ENCODE measurements at places on chromosomes 12 and 14. TPM values are rescaled to one million over a fixed set of nuclear protein-coding genes. Genes with fewer than 3 reads are reported as not detected.

Gene FLVCR2
- total RNA-seq, result 1.5 TPM

- DNase-seq, result no peak
Observed at GRCh38 chr12:100919116-100919515, 124.5 kb downstream of the ANO4 start.

Gene AVPR1A
- total RNA-seq, result 0.02 TPM

Gene FIGNL2
- total RNA-seq, result not detected

Gene DPF3
- 1.7 TPM for total RNA-seq

GRCh38 chr12:93803424-93803807, 126.2 kb downstream of the CRADD start:
- DNase-seq, result no peak

DNA sequence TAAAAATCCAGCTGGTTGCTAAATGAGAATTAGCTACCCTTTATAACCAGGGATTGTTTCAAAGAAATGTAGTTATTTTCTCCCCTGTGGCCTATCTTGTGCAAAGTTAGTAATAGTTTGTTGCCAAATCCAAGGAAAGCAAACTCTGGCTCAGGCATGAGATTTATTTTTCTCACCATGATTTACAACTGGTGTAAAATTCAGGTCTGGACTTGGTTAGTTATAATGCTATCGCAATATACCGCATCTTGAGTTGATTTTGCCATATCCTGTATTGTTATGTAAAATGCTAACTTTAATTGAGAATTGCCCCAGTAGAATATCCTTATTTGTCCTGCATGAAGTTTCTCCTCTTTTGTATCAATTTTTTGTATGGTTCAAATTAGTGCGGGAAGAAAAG, 135.5 kb downstream of the CRADD start:
- no peak for DNase-seq

GRCh38 chr12:84660139-84660538, 252.5 kb downstream of the SLC6A15 start:
- DNase-seq, result no peak

GRCh38 chr14:105505101-105505500, 14.1 kb downstream of the TEDC1 start:
- no peak for DNase-seq

GRCh38 chr14:100325231-100325632, 2.1 kb downstream of the SLC25A47 start:
- DNase-seq, result no peak

DNA sequence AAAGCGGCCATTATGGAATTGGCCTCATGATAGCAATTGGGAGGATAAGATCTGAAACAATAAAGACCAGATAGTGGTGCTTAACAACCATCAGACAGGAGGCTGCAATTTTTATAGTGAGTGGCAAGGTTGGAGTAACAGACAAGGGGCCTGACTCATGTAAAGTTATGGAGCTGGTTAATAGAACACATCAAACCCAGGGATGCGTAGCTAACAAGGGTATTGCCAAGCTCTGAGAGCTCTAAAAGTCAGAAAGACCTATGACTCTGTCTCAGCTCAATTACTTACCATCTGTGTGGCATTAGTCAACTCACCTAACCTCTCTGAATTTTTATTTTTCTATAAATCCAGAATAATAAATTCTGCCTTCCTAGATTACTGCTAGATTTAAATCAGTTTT, 1731.5 kb upstream of the FLRT2 start:
- no peak for DNase-seq

DNA sequence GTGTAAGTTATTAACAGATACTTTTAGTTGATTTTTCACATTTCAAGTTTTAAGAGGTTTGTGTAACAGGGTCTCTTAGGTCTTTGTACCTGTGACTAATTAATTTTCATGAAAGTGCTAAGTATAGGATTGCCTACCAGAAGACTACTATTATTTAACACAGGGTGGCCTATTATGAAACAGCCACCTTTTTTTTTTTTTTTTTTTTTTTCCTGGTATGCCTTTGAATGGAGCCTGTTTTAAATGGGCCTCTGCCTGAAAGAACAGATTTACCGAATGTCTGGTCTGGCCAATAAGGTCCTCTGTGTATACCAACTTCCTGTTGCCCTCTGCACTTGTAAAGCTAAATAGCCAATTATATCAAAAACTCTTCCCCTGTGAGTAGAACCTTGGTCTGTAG, 62.5 kb downstream of the SLC38A6 start:
- no peak for DNase-seq

GRCh38 chr12:2190085-2190484, 137.3 kb downstream of the CACNA1C start:
- no peak for DNase-seq

DNA sequence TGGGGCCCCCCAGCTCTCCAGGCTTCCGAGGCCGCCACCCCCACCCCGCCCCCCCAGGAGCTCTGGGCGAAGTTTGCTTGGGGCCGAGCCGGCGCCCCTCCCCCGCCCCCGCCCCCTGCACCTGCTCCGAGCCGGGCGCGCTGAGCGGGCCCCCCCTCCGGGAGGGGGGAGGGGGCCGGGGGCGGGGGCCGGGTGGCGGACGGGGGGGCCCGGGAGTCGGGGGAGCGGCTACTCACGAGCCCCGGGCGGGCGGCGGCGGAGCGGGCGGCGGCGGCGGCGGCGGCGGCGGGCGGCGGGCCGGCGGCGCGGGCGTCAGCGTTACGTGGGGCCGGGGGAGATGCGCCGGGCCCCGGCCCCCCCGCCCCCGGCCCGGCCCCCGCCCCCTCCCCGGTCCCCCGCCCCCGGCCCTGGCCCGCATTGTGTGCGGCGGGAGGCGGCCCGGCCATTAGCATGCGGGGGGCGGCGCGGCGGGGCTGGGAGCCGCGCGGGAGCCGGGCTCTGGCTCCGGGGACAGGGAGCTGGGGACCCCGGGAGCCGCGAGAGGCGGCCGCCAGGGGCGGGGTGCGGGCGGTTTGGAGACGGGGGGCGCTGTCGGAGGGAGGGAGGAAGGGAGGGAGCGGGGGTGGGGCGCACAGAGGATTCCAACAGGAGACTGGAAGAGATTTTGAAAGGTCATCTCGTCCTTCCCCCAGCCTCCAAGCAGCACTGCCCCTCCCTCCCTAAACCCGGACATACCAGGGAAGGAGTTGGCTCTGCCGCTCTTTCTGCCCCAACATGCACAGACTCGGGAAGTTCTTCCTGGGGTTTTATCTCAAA, at the start of gene ZNF219:
Gene ZNF219 (minus strand): TSS at position 580 of the 816 bp plus-strand sequence. CDS start 5,064 bp downstream, outside the sequence.
- DNase-seq, result peak; percentile 48

DNA sequence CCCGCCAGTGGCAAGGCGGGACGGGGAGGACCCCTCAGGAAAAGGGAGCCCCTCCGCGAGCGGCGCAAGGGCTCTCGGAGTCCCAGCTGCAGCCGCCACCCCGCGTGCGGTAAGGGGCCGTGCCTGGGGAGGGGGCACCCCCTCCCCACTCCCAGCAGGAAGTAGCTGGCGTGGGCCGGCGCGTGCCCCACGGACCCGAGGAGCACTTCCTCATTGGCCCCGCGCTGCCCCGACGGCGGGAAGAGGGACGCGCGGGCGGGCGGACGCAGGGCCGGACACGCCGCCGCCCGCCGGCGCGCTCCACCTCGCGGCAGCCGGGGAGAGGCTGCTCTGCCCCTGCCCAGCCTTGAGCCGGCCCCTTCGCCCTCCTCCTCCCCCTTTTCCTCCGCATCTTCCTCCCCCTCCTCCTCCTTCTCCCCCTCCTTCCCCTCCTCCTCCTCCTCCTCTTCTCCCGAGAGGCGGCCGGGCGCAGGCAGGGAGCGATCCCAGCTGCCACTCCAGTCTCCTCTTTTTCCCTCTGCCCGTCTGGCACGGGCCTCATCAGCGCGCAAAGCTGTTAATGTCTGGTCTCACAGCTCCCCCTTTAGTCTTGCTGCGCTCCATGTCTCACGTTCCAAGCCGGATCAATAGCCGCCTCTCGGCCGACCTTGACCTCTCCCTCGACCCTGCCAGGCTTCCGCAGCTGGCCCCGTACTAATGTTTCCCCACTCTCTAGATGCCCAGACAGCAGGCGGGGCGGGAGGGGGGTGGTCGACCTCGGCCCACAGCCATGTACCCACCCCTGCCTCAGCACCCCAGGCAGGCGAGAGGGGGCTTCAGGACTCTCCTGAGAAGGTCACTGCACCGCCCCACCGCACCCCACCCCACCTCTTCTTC, 2.6 kb upstream of the BCL11B start:
- DNase-seq, result peak; percentile 20

Gene POTEM
- not detected for total RNA-seq

Gene GPR162
- 1.7 TPM for total RNA-seq

DNA sequence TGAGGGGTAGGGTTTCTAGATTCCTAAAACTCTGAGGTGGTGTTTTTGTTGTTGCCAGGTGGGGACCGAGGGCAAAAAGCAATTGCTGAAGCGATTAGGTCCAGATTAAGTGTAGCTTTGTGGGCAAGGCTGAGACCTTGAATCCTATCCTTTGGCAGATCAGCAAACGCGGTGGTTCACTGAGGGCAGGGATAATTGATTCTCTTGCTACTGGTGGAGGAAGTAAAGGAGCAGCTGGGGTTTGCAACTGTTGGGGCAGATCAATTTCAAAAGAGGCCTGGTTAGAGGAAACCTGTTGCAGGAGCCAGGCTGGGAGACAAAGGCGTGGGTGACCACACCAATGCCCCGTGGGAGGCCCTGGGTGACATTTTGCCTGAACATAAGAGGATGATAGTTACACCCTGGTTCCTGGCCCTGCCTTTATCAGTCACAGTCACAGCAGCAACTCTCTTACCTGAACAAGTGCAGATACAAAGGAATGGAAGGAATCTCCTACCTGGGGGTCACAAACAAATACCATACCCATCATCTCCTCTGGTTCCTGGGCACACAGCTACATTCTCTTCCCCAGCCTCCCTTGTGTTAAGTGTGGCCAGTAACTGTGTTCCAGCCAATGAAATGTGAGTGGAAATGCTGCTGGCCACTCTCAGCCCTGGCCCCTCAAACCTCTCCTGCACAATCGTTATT, 43.3 kb upstream of the RASSF3 start:
- no peak for DNase-seq

Measured in K562 (cell line).